ENCODE measurements at places on chromosomes 7 and 10.

DNA sequence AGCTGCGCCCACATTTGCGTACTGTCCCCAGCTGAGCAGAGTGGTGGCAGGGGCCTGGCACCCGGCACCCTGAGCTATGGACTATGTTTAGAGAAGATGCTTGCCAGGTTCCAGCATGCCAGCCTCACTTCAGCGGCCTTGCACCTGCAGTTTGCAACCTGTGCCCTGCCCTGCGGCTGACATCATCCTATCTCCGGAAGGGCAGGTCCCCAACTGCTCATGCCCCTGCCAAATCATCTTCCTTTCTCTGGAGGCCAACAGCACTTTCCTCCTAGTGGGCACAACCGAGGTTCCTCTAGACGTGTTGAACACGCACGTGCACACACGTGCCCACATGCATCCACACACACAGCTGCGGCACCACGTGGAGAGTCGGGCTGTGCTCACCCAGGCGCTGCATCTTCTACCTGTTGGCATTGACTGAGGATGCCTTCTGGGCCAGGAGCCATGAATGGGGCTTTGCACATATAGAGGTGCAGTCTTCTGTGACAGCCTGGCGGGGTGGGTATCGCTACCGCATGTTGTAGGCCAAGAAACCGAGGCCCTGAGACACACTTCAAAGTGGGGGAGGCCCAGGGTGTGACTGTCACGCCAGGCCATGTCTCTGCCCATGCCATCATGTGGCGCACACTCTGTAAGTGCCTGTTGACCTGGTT is 24.5 kb downstream of the CNPY1 start:
- no peak overlapping the region for H3K27ac ChIP-seq
- H3K4me3 ChIP-seq, result no peak overlapping the region
- no peak for DNase-seq
- H3K27me3 ChIP-seq, result no peaks in the 10 kb centered on the region
- H3K36me3 ChIP-seq, result no peaks in the 10 kb centered on the region
- no peaks in the 10 kb centered on the region for H3K4me1 ChIP-seq

GRCh38 chr7:26005683-26006410 is 146.2 kb upstream of the NFE2L3 start:
- no peaks in the 10 kb centered on the region for H3K4me1 ChIP-seq
- no peak for DNase-seq
- no peaks in the 10 kb centered on the region for H3K27me3 ChIP-seq
- H3K4me3 ChIP-seq, result no peak overlapping the region
- no peaks in the 10 kb centered on the region for H3K36me3 ChIP-seq

- H3K4me1 ChIP-seq, result no peaks in the 10 kb centered on the region
- no peak for DNase-seq
- no peaks in the 10 kb centered on the region for H3K27me3 ChIP-seq
- H3K4me3 ChIP-seq, result no peak overlapping the region
Observed at GRCh38 chr10:114811862-114812261, 9.7 kb upstream of the FHIP2A start.

GRCh38 chr7:157900556-157900955 is 563.8 kb downstream of the DNAJB6 start:
- no peaks in the 10 kb centered on the region for H3K36me3 ChIP-seq
- no peak overlapping the region for H3K27ac ChIP-seq
- no peaks in the 10 kb centered on the region for H3K4me1 ChIP-seq

DNA sequence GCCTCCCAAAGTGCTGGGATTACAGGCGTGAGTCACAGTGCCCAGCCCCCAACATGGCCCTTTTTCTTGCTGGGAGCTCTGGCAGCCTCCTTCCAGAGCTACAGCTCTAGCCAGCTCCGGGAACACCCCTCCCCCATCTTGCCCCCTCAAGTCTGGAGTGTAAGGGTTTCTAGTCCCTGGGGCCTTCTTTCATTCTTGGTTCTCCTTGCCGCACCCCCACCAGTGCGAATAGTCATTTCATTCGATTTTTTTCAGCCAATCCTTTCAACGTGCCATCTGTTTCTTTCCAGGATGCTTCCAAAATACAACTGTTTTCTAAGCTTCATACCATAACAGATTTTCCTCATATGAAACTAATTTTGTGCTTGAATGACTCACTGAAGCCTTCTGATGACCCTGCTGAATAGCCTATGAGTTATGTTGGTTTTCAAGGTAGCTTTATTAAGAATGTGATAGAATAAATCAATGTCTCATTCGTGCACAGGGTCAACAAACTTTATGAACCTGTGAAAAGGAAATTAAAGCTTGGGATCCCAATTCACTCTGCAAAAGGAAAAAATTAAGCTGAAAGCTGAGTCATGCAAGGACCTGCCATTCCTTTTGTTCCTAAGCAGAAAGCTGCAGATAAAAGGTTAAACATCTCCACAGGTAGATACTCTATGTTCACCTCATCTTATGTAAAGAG is 38.6 kb downstream of the CDC14C start:
- H3K4me1 ChIP-seq, result no peaks in the 10 kb centered on the region
- no peaks in the 10 kb centered on the region for H3K27me3 ChIP-seq
- no peak overlapping the region for H3K27ac ChIP-seq
